CD4-positive, alpha-beta T cell (primary cell): ENCODE measurements at places on chromosomes 1 and 21. TPM values are rescaled to one million over a fixed set of nuclear protein-coding genes. Genes with fewer than 3 reads are reported as not detected.

DNA sequence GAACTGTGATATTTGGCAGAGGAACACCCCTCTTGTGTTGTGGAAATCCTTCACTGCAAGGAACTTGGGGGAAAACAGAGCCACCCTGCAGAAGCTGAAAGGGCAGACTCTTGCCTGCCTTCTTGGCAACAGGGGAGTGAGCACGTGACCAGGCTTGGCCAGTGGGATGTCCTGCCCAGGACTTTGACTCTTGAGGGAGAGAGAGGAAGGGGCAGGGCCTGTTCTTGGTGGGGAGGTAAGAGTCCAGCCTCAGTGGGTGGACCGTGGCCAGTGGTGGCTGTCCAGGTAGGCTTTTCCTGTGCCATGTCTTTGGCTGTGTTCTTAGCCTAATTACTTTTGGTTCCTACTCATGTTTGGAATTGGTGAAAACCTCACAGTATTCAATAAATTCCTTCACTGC lies 8.6 kb upstream of the AK2 start:
- H3K36me3 ChIP-seq: no peaks in the 10 kb centered on the region
- H3K4me1 ChIP-seq: peaks cover 8% of the 10 kb centered on the region
- no peak overlapping the region for H3K27ac ChIP-seq
- no peaks in the 10 kb centered on the region for H3K27me3 ChIP-seq
- DNase-seq: no peak

DNA sequence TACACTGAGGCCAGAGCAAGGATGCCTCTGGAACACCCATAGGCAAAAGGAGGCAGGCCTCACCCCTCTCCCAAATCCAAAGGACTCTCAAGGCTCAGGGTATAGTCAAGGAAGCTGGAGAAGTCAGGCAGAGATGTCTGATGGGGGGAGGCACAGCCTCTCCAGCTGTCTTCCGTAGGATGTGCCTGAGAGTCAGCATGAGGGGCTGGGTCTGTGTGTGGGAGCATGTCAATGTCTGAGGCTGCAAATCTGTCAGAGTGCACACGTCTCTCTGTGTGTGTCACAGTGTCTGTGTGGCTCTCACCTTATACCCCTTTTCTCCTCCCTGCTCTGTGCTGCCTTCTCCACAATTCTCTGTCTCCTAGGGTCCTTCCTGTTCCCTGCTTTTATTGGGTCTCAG lies 4.0 kb downstream of the HPCAL4 start:
- no peaks in the 10 kb centered on the region for H3K36me3 ChIP-seq
- no peak overlapping the region for H3K27ac ChIP-seq
- H3K4me3 ChIP-seq: no peak overlapping the region
- no peak for DNase-seq
- peaks cover 12% of the 10 kb centered on the region for H3K27me3 ChIP-seq
- H3K4me1 ChIP-seq: peaks cover 53% of the 10 kb centered on the region

DNA sequence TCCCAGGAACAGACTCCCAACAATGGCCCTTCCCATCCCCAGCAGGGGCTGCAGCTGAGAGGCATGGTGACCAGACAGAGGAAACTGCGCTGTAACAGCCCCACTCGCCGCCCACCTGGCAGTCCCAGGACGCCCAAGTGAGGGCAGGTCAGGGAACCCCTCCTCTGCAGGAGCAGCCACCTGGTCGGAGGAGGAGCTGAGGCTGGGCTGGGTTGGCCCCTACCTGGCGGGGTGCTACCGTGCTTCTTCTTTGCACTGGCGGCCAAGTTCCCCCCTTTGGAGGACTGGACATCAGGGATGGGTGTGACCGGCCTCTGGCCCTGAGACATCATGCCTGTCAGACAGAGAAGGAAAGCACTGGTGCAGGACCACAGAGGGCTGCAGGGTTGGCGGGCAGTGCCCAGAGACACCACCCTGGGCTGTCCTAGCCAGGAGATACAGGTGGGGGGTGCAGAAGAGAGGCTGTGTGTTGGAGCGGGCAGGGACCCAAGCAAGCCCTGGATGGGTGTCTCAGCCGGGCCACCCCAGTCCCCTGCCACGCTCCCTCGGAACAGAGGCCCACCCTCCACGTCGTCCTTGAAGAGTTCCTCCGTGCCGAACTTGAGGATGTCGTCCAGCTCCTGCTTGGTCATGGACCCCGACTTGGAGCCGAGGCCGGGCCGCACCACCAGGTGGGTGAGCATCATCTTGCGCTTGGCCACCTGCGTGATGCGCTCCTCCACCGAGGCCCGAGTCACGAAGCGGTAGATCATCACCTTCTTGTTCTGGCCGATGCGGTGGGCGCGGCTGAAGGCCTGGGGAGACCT lies 51.6 kb downstream of the CHD5 start:
- no peak for DNase-seq
- no peaks in the 10 kb centered on the region for H3K27me3 ChIP-seq
- peaks cover 15% of the 10 kb centered on the region for H3K4me1 ChIP-seq
- no peak overlapping the region for H3K27ac ChIP-seq

DNA sequence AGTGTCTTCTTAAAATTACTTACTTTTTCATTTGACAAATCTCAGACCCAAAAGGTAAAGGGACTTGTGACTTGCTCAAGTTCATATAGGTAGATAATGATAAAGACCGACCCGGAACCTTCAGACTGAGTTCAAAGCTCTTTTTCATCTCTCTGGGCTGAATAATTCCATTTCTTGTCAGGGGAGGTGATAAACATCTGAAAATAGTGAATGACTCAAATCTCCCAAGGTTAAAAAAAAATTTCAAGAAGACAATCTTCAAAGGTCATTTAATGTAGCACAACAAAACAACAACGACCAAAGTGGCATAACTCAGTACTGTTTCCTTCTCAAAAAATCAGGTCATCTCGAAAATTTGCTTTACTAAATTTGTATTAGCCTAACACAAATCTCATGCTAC lies 20.6 kb downstream of the LUZP1 start:
- no peak for DNase-seq
- H3K4me1 ChIP-seq: peaks cover 6% of the 10 kb centered on the region
- H3K4me3 ChIP-seq: no peak overlapping the region

DNA sequence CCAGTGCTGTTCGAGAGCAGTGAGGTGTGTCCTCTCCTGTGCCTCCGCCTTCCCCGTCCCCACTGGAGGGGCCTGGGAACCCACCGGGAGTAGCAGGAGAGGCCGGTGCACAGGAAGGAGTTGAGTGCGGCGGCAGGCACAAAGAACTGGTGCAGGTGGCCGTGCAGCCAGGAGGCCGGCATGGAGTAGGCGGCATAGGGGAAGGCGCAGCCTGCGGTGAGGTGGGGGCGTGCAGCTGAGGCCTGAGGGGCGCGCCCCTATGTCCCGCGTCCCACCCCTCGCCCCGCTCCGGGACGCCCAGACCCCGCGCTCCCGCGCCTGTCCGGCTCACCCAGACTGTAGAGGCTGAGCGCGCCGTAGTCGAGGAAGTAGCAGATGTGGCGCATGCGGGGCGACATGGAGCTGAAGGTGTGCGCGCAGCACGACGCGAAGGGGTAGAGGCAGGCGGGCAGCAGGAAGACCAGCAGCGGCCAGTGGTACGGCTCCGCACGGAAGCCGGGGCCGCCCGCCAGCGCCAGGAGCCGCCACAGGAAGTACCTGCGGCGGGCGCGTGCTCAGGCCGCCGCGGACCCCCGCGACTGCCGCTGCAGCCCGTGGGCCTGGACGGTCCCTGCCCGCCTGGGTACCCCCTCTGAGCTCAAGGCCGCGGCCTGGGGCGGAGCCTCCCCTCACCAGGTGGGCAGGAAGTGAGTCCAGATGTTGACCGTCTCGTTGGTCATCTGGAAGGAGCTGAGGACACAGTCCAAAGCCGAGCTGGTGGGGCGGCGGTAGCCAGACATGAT lies 2.2 kb downstream of the PAQR6 start:
- peak overlapping the region; percentile 45 for H3K4me3 ChIP-seq
- no peak overlapping the region for H3K27ac ChIP-seq
- H3K27me3 ChIP-seq: no peaks in the 10 kb centered on the region
- DNase-seq: peak; percentile 51
- peaks cover 20% of the 10 kb centered on the region for H3K4me1 ChIP-seq
- H3K36me3 ChIP-seq: peaks cover 18% of the 10 kb centered on the region

DNA sequence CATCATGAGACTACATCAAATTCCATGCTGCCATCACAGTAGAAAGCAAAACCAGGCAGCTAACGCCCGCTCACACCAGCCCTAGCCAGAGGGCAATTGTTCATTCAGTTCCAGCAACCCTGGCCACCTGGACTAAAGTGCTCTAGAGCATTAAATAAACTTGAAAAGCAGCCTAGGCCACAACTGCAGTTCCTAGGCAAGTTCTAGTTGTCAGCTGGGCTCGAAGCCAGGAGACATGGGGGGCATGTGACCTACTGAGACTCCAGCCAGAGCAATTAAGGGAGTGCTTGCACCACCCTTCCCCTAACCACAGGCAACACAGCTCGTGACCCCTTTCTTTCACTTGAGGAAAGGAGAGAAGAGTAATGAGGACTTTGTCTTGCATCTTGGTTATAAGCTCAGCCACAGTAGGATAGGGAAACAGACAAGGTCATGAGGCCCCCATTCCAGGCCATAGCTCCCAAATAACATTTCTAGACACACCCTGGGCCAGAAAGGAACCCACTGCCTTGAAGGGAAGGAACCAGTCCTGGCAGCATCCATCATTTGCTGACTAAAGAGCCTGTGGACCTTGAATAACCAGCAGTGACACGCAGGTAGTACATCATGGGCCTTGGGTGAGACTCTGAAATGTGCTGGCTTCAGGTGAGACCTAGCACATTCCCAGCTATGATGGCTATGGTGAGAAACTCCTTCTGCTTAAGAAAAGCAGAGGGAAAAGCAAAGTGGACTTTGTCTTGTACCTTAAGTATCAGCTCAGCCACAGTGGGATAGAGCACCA lies 77.0 kb downstream of the ZZZ3 start:
- H3K4me1 ChIP-seq: no peaks in the 10 kb centered on the region
- no peaks in the 10 kb centered on the region for H3K27me3 ChIP-seq
- DNase-seq: no peak

DNA sequence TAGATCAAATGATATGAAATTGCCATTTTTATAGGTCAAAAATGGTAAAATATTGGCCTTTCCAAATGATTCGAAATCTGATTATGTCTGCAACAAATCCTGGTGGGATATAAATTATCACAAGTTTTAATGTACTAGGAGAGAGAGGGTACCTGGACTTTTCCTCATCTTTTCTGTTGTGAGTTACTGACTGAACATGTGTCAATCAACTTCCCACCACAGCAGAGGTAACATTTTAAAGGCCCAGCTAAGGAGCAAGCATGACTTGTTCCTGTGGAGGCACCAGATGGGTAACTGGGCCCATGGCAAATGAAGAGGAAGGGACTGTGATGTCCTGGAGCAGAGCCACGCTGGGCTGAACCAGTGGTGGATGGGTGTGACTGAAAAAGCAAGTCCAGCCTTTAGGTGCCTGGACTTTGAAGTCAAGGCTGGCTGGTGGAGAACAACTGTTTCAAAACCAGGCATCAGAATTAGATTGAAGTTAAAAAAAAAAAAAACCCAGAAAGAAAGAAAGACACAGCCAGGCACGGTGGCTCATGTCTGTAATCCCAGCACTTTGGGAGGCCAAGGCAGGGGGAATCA lies 6.6 kb downstream of the MR1 start:
- H3K36me3 ChIP-seq: peaks cover 34% of the 10 kb centered on the region
- H3K27ac ChIP-seq: no peak overlapping the region
- H3K27me3 ChIP-seq: no peaks in the 10 kb centered on the region

DNA sequence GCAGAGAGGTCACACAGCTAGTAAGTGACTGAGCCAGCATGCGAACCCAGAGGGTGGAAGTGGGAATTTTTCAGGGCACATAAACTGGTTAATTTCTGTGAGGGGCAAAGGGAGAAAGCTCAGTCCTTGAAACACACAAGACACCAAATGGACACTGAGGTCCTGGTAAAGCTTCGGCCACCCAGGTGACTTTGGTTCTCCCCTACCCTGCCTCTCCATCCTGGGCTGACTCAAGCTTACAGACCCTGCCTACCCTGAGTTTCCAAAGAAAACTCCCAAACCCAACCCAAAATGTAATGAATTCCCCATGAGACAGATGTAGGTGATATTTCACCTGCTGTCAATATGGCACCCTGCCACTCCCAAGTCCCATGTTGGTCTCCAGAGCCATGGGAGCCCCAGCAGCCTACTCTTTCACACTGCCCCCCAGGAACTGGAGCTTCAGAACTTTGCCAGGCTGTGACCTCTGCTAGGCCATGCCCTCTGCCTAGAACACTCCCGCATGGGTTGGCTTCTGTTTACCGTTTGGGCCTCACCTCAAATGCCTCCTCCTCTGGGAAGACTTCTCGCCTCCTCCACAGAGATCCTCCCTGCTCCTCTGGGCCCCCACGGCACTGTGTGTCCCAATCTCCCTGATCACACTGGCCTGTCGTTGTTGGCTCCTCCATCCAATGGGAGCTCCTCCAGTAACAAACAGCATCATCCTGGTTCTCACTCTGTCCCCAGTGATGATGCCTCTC lies 3.7 kb upstream of the LRP8 start:
- no peaks in the 10 kb centered on the region for H3K36me3 ChIP-seq
- no peak for DNase-seq
- H3K4me3 ChIP-seq: no peak overlapping the region
- no peaks in the 10 kb centered on the region for H3K27me3 ChIP-seq
- H3K27ac ChIP-seq: no peak overlapping the region

DNA sequence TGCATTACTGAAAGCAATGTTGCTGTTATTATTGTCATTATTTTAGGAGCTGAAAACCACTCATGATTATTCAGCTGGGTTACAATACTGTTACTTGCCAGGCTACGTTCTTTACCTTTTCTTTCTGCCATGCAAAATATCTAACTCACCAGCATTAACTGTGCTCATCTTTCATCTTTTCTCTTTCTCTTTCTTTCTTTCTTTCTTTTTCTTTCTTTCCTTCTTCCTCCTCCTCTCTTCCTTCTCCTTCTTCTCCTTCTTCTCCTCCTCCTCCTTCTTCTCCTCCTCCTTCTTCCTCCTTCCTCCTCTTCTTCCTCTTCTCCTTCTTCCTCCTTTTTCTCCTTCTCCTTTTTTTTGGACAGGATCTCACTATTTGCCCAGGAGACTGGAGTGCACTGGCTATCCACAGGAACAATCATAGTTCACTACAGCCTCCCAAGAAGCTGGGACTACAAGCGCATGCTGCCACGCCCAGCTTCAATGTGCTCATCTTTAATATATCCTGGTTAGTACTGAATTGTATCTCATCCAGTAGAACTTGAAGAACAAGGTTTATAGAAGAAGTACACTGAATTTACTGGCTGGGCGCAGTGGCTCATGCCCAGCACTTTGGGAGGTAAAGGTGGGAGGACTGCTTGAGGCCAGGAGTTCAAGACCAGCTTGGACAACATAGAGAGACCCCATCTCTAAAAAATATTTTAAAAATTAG lies 6.9 kb upstream of the ZMYM4 start:
- H3K36me3 ChIP-seq: no peaks in the 10 kb centered on the region
- H3K4me1 ChIP-seq: no peaks in the 10 kb centered on the region
- H3K27me3 ChIP-seq: no peaks in the 10 kb centered on the region
- no peak overlapping the region for H3K27ac ChIP-seq
- no peak overlapping the region for H3K4me3 ChIP-seq
- DNase-seq: no peak

- no peak overlapping the region for H3K4me3 ChIP-seq
- DNase-seq: no peak
- no peaks in the 10 kb centered on the region for H3K36me3 ChIP-seq
- H3K27me3 ChIP-seq: peaks cover 40% of the 10 kb centered on the region
- H3K4me1 ChIP-seq: peaks cover 10% of the 10 kb centered on the region
- no peak overlapping the region for H3K27ac ChIP-seq
These were observed 406 bp downstream of the HTR1D start for GRCh38 chr1:23216771-23217420.

- no peak overlapping the region for H3K4me3 ChIP-seq
- no peaks in the 10 kb centered on the region for H3K27me3 ChIP-seq
- H3K27ac ChIP-seq: no peak overlapping the region
These were observed 68.9 kb downstream of the CDC7 start for GRCh38 chr1:91569411-91570119.

Gene FMO4
- total RNA-seq: 1.1 TPM
